ENCODE measurements at places on chromosomes 4 and X.

DNA sequence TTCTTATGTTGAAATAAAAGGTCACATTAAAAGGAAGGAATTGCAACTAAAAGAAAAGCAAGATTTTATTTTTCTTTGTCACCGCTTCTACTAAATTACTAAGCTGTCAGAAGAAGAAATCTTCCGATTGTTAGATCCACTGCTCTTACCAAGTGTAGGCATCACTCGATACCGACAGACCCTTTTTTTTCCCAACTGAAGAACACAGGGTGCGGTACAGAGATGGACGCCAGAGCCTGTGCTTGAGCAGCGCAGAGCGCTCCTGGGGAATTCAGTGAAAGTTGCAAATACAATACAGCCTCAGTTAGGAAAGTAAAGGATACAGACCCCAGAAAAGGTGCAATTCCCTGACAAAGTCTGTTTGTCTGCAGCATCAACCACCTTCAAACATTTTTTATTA, 94.9 kb upstream of the WDR17 start:
- no peak for DNase-seq

DNA sequence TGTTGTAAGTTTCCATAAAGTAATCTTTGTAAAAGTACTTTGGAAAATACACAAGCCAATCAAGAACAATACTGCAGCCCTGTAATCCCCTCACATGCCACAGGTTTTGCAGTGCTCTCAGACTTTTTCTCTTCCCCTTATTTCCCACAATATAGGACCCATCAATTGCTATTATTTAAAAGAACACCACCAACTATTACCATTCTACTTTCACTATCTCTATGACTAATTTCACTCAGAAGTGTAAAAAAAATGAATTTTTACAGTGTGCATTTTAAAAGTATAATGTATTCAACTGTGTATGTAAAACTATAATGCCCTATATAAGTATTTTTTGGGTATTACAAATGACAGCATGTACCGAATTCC, 1.7 kb downstream of the ATP8A1 start:
- DNase-seq, result no peak

- DNase-seq, result no peak
Measured at GRCh38 chr4:72112514-72113156, 80.8 kb downstream of the NPFFR2 start.

GRCh38 chrX:119667111-119667878, 25.7 kb downstream of the SEPTIN6 start:
- DNase-seq, result no peak

- DNase-seq, result no peak
Measured at GRCh38 chrX:89034679-89035078, 287.7 kb downstream of the CPXCR1 start.

DNA sequence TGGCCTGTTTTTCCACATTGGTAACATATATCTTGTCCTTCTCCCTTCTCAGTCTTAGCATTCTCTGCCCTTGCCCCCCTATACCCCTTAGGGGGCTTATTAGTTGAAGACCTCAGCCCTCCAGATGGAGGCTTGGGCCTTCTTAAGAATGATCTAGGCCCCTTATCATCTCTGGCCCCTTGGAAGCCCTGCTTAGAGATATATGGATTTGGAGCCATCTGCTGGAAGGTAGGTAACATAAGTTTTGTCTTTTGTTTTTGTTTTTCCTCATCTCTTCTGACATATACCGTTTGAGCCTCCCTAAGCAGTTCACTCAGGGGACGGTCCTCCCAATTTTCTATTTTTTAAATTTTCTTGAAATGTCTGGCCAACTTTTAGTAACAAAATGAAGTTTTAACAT, 48.3 kb upstream of the NAP1L2 start:
- no peak for DNase-seq

DNA sequence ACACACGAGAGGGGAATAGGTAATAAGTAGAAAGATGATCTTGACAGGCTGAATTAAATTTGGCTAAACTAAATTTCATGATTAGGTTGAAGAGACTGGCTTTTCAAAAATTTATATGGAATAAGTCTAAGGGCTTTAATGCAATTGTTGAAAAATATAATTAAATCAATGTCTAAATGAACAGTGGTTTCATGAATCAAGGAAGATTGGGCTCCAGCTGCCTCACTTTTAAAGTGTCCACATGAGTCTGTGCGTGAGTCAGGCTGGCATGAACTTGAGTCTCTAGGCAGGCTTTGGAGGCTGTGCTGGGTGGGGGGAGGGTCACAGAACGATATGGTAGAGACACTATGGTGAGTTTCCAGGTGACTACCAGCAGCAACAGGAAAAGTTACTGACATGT, 111.9 kb downstream of the SORBS2 start:
- DNase-seq, result no peak

DNA sequence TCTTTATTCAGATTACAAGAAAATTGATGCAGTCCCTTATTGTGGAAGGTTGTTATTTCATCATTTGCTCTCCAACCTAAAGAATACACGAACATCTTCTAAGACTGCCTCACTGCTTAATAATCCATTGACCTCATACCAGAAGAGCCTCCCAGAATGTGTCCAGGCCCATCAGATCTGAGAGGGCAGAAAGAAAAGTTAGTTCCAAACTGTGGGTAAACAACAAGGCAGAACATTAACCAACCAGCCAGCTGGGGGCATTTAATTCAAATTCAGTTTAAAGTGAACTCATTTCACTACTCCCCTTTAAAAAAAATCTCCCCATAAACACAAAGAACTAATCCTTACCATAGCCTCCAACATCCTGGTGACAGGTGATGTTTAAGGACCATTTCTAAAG, 13.8 kb downstream of the GPC4 start:
- DNase-seq, result no peak

GRCh38 chrX:48703642-48704481, 7.3 kb downstream of the SUV39H1 start:
- DNase-seq, result no peak

DNA sequence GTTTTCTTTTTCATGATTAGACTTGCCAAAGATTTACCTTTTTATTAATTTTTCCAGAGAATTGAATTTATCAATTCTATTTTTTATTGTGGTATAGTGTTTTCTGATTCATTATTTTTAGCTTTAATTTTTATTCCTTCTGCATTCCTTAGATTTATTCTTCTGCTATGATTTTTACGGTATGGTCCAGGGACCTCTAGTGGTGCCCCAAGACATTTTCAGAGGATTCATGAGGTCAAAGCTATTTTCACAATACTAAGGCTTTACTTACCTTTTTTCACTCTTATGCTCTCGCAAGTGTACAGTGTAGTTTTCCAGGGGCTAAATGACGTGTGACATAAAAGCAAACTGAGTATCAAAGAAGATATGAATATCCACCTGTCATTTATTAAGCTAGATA, 8.0 kb downstream of the RADX start:
- DNase-seq, result no peak

DNA sequence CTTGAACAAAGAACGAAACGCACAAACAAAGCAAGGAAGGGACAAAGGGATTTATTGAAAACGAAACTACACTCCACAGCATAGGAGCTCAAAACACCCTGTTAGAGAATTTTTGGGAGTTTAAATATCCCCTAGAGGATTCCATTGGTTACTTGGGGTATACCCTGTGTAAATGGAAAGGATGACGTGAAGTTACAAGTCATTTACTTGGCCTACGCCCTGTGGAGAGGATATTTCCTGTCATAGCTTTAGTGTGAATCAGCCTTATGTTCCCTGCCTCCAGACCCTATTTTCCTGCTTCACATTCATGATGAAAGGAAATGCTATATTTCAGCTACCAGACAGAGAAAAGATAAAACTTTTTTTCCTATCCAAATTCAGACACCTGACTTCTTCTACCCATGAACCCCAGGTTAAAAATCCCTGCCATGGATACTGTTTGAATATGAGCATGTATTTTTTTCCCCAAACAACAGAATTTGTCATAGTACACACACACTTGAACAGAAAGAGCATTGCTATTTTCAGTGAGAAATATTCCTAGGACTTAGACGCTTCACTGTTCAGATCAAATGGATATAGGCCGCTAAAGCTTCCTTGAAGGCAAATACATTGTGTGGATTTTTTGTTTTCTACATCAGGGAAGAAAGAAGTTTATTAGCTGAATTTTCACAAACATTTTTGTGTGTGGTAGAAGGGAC, 20.4 kb downstream of the PIN4 start:
- no peak for DNase-seq

GRCh38 chr4:119039779-119040178, 95.9 kb upstream of the MYOZ2 start:
- no peak for DNase-seq

GRCh38 chr4:28238876-28239275, 1378.2 kb downstream of the STIM2 start:
- DNase-seq, result no peak

DNA sequence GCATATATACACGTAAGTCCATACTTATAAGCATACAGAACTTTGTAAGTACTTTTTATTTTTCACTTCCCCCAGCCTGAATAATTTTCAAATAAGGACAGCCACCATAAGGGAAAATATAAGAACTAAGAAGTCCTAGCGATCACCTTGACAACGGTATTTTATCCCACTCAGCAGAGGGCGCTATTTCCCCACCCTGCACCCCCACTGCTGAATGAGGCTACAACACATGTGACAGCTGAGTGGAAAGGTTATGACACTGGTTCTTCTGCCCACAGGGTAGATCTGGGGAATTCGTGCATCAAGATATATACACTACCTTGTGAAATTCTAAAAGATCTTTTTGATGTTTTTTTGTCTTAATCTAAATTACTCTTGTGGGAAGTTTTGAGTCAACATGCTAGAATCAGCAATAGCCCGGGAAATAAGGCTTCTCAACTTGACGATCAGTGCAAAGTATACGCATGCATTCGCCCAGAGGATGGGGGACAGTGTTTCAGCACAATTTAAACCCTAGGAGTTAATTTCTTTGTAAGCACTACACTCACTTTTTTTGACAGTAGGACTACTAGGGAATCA, 151.5 kb downstream of the CORIN start:
- no peak for DNase-seq

- DNase-seq, result no peak
Measured at GRCh38 chrX:30830326-30830943, 58.6 kb downstream of the TAB3 start.

GRCh38 chrX:136725441-136726104, 55.2 kb downstream of the ARHGEF6 start:
- DNase-seq, result no peak

DNA sequence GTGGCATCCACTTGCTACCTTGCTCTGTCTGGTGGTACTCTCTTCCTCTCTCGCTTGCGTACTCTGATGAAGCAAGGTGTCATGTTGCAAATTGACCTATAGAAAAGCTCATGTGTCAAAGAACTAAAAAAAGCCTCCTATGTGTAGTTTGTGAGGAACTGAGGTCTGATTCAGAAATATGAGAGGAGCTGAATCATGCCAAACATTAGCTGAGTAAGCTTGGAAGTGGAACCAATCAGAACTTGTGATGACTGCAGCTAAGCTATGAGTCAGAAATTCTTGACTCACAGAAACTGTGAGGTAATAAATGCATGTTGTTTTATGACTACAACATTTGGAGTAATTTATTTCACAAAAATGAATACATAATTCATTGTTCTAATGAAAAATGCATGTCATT, 2138.8 kb downstream of the PCDH7 start:
- no peak for DNase-seq

DNA sequence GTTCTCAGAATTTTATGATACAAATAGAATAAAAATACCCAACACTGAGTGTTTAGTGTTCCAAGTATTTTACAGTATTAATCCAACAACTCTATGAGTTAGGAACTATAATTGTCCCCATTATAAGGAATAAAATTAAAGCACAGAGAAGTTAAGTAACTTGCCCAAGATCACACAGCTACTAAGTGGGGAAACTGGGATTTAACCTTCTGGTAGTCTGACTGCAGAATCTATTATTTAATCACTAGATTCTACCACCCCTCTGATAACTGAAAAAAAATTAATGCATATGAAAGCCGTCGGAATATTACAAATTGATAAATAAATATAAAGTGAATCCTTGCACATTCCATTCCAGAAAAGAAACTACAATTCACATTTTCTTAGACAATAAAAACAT, 5.7 kb upstream of the NKX6-1 start:
- no peak for DNase-seq

DNA sequence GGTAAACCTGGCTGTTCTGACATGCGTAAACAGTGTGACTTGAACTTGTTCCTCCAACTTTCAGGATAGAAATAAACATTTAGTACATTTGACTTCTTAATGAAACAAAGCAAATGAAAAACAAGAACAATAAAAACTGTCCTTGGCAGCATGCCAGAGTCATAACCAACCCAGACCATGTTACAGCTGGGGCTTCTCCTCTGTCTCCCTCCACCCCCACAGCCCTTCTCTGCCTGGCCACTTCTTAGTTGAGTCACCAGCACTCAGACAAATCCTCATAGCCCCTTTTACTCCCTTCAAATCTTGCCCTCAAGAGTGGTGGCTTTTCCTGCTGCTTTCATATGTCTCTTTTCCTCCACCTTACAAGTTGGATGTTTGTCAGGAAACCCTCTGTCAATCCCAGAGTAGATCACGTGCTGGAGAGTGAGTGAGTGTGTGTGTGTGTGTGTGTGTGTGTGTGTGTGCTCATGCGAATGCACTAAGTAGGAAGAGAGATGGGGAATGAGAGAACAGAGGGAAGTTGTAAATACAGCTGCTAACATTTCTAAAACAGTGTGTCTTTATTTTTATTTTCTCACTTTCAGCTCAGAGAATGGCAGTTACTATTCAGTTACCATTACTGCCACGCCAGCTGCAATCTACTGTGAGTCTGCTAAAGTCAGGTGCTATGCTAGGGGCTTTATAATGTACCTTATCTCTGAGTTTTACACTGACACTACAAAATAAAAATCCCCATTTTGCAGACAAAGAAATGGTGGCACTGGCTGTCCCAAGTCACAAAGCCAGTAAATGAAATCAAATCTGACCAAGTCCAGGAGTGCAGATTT, 15.0 kb downstream of the SCARB2 start:
- no peak for DNase-seq

- DNase-seq, result no peak
Measured at GRCh38 chr4:41822325-41822724, 73.8 kb upstream of the PHOX2B start.

DNA sequence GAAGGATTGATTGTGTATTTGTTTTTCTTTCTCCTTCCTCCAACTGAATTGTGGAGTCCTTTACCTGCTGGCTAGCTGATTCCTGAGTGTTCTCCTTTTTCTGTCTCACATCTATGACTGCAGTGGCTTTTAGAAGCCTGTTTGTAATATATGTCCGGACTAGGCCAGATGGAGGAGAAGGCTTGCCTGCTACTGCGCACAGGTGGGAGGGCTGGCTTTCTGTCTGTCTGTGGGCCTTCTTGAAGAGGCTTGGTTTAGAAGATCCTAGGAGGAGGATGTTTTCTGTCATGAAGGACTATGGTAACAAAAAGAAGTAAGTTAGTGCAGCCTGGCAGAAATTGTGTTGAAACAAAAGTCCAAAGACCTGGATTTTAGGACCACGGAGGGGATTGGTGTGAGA, 8.5 kb downstream of the PPP1R3F start:
- DNase-seq, result no peak
